ENCODE measurements at places on chromosomes 11 and 22. TPM values are rescaled to one million over a fixed set of nuclear protein-coding genes. Genes with fewer than 3 reads are reported as not detected.

Gene OR8D4
- not detected for total RNA-seq

Gene HTR3B
- total RNA-seq = not detected

Gene OR52E8
- not detected for total RNA-seq

Gene RASGRP2
- 12.6 TPM for total RNA-seq

Gene C11orf97
- not detected for total RNA-seq

Gene POTEH
- not detected for total RNA-seq

- DNase-seq = no peak
These were observed 134.5 kb upstream of the FIBIN start for GRCh38 chr11:26859416-26859815.

DNA sequence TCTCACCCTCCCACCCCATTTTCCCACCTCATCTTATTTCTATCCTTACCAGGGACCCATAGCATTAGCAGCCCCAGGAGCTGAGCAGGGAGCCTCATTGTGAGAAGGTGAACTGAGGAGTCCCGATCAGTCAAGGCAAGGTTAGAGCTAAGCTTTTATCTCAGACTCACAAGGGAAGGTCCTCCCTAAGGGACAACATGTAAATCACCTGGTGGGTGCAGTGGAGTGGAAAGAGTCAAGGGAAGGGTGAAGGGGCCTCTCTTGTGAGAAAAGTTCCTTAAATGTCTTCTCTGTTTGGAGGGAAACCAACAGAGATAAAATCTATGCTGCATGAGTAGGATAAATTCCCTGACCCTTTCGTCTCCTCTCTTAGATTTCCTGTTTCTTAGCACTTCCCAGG, 85.9 kb downstream of the GAB4 start:
- no peak for DNase-seq

DNA sequence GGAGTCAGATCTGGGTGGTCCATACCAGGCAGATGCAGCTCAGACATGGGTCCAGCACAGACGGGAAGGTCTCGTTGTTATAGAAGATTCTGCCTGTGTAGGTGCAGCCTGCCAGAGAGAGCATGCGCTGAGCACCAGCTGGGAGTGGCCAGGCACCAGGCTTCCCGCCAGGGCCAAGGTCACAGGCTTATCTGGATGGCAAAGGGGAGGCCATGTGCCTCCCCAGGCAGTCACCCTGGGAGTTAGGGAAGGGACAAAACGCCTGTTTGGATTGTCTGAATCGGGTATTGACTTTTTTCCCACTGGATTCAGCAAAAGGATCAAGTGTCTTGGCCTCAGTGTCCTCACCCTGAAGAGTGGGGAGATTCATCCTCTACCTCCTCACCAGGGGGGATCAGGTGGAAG, 26.5 kb downstream of the PGA5 start:
- DNase-seq = no peak

- no peak for DNase-seq
These were observed 82.3 kb upstream of the TMEM45B start for GRCh38 chr11:129733384-129733783.

- no peak for DNase-seq
These were observed 21.4 kb downstream of the RNF141 start for GRCh38 chr11:10519630-10520029.

DNA sequence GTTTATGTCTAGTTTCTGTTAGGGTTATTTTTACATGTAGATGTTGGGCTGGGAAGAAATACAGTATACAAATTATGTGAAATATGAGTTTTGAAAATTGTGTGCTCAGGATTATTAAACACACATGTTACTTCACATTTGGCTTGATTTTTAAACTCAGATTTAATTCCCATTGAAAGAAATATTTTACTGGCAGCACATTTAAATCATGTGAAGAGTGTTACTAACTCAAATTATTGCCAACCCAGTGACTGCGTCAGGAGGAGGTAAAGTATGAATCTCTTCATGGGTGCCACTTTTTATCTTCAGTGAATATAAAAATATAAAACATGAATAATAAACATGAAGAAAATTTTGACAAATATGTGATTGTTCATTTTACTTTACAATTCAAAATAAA, 457.5 kb upstream of the CCDC179 start:
- no peak for DNase-seq

DNA sequence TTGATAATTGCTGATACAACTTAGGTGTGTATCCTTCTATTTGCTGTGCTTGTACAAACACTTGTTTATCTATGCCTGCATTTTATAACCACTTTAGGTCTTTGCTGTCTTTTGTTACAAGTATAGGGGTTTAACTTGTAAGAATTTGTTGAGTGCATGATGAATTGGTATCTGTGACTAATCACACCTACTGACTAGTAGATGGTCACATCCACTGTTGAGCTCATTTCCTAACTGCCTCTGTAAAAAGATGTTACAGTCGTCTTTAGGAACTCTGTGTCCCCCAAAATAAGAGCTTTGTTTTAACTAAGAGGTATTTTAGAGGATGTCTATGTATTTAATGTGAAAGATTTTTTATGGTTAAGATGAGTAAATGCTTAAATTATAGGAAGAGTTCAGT, 60.5 kb downstream of the HIPK3 start:
- DNase-seq = no peak

DNA sequence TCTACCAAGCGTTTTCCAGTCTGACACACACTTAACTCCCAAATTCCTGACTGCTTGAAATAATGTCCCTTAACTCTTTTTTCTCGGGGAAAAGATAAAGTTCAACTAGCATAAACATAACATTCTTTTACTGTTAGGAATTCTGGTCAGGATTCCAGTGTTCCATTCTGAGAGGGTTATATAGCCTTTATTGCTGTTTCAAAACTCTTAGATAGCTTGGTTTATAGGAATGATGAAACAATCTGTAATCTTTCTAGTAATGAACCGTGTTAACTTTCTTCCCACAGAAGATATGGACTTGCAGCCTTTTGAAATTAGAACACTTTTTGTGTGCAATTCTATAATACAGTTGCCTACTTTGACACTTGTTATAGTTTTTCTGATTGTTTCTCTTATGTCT, 8.6 kb downstream of the REXO2 start:
- no peak for DNase-seq

GRCh38 chr11:87779276-87780067, 395.8 kb downstream of the RAB38 start:
- DNase-seq = no peak

- no peak for DNase-seq
These were observed 379.9 kb downstream of the TTC28 start for GRCh38 chr22:28299753-28300152.

GRCh38 chr11:82305123-82305522, 428.5 kb downstream of the FAM181B start:
- DNase-seq = no peak

- no peak for DNase-seq
These were observed 15.3 kb downstream of the FAM168A start for GRCh38 chr11:73582653-73583052.

- no peak for DNase-seq
These were observed 8.7 kb downstream of the CAPN5 start for GRCh38 chr11:77075425-77075905.

GRCh38 chr22:20996031-20996410, 5.9 kb downstream of the THAP7 start:
- DNase-seq = no peak

All from activated naive CD4-positive, alpha-beta T cell treated with anti-CD3 and anti-CD28 coated beads, Interleukin-2, amount 50 U/mL, for 72 hours (primary cell).